ENCODE measurements at places on chromosomes 16 and 17. TPM values are rescaled to one million over a fixed set of nuclear protein-coding genes. Genes with fewer than 3 reads are reported as not detected.

- no peak for DNase-seq
Observed at GRCh38 chr17:81020767-81021497, 14.0 kb upstream of the BAIAP2 start.

- no peak for DNase-seq
Observed at GRCh38 chr17:19501219-19501618, 32.4 kb upstream of the SLC47A1 start.

DNA sequence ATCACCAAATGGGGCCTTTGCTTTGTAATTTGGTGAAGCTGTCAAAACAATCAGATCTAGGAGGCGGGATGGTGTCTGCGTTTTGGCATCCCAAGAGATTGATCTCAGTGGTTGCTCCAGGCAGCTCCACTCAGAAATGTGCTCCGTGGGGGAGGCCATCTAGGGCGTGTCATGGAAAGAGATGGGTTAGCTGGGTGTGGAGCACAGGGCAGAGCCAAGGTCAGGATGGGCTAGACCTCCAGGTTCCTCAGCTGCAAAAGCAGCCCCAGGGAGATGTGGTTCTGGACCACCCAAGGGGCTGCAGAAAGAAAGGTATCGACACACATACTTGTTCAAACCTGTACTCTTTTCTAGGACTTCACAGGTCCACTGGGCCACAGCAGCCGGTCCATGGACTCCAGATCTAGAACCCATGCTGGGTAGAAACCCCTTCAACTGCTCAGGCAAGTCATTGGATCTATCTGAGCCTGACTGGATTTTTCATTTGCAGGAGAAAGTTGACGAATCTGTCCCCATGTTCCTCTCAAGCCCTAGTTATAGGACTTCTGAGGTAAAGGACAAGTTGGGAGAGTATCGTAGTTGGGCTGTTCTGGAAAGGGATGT lies 270.2 kb upstream of the RPL38 start:
- no peak for DNase-seq

DNA sequence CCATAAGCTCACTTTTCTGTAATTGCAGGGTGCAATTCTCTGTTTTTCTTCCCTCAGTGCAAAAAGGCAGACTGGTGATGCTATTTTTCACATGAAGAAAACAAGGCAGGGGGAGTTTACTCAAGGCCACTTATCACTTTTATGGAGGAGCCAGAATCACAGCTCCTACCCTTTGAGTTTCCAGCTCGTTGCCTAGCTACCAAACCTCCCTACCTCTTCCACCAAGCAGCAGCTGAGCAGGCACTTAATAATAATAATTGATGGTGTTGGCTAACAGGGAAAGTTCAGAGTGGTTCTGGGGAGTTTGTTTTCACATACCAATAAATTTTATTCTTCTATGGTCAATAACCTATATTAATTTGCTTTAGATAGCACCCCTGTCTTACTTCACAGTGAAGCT lies 31.9 kb upstream of the MPHOSPH6 start:
- peak; percentile 73 for DNase-seq

DNA sequence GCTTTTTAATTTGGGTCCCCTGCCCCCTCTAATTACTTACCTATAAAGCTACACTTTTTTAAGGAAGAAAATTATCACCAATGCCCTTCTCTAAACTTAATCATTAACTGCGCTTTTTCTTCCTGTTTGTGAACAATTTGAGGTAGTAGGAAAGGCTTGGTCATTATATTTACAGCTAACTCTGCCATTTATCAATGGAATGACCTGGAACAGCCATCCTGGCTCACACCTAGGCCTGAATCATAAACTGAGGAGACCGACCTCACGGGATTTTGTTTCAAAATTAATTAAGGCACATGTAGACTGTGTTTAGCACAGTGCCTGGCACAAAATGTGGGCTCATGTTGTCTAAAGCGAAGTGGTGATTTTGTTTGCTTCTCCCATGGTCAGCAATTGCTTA lies 15.4 kb upstream of the DYNLRB2 start:
- DNase-seq = no peak

GRCh38 chr16:58459344-58460218 lies 40.4 kb upstream of the NDRG4 start:
- DNase-seq = no peak

DNA sequence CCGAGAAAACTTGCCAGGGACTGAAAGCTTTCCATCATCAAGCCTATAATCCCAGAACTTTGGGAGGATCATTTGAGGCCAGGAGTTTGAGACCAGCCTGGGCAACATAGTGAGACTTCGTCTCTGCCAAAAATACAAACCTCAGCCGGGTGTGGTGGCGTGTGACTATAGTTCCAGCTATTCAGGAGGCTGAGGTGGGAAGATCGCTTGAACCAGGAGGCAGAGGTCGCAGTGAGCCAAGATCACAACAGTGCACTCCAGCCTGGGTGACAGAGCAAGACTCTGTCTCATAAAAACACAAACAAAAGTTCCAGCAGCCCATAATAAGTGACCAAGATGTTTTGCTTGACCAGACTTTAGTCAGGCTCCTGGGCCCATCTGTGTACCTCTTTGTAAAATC lies 1.9 kb downstream of the MEAK7 start:
- no peak for DNase-seq

DNA sequence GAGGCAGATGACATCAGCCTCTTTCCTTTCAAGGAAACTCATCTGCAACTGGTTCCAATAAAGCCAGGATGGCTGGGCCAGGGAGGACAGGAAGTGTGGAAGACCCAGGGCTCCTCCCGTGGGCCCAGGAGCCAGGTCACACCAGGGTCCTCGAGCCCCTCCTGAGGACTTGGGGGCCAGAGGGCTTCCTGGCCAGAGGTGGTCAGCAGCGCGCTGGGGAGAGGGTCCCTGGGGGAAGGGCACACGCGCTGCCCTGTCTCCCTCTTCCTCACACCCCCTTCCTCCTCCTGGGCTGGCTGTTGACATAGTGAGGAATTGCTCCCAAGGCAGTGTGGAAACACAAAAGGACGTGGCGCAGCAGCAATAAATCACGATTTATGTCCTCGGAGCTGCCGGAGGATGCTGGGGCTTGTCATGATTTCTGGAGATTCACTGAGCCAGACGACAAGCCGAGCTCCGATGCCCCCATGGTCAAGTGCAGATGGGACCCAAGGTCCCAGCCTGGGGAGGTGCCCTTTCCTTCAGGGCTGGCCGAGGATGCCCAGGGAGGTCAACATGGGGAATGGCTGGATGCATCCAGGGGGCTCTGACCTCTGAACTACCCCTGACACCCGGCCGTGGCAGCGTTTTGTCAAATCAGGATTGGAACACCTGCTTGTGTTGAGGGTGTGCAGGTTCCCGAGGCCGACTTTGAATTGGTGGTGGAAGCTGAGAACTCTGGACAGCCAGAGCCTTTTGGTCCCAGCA lies 152.6 kb downstream of the IRF8 start:
- DNase-seq = peak; percentile 92

- no peak for DNase-seq
Observed at GRCh38 chr17:19014628-19015215, 10.2 kb upstream of the FAM83G start.

GRCh38 chr17:49498029-49498615 lies 3.0 kb downstream of the NGFR start:
- DNase-seq = no peak

DNA sequence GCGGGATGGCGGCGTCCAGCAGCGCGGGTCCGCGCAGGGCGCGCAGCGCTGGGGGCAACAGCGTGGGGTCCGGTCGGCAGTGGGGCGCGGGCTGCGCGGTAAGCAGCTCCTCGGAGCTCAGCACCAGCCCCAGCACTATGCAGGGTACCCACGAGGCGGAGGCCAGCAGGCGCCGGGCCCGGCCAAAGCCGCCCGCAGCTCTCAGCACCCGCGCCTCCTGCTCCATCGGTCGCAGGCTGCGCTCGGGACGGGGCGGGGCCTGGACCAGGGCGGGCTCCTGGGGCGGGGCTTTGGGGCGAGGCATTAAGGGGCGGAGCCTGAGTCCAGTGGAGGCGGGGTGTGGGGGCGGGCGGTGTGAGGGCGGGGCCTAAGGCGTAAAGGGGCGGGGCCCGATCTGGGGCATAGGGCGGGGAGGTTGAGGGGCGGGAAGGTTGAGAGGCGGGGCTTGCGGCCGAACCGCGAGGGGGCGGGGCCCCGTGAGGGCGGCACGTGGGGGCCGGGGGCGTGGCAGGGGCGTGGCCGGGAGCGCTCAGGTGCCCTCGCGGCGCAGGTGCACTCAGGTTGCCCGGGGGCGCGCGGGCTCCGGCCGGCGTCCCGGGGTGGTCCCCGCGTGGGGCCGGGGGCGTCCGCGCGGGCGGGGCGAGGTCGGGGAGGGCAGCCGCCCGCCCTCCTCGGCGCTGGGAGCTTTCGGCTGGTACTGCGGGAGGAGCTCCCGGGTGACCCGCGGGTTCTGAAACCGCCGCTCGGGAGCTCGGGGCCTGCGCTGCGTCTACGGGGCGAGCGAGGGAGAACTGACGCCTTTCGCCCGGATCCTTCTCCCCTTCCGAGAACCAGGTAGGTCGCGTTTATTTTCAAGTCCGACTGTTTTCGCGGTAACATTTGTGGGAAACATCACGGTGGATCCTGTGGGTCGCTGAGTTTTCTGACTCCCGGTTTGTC lies 1.4 kb upstream of the SLC22A31 start:
- peak; percentile 85 for DNase-seq

DNA sequence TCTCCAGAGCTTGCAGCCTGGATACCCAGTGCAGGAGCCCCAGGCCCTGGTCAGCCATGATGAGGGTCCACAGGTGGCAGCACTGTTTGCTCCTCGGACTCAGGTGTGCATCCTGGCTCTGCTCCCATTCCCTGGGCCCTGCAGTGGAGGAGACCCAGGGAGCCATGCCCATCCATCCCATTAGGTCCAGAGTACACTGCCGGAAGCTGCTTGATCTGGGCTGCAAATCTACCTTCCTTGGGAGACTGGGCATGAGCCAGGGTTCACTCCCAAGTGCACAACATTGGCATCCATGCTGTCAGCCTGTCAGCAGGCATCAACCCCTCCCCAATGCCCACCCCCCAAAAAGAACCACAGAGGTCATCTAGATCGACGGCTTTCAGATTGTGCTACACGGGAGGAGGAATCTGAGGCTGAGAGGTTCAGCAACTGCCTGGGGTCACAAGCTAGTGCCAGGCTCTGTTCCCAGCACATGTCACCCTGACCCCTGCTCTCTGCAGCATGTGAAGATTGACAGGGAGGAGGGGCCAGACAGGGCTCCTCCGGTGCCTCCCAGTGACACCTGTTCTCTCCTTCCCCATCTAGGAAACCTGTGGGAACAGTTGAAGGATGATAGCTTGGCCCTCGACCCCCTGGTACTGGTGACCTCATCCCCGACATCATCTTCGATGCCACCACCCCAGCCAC lies 15.7 kb downstream of the UNC119 start:
- no peak for DNase-seq

DNA sequence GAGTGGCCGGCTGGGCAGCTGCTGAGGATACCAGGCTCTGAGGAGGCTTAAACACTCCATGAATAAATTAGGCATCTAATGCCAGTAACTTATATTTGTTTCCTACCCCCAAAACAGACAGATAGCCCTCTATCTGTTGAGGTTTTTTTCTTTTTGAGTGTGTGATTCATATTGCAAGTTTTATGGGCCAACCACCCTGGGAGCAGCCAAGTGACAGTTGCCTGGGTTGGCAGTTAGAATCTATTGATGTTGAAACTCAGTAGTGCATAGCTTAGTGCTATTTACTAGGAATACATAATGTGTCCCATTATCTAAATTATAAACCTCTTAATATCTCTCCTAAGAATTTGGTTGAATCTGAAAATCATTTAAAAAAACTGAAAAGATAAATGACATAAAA lies 397.4 kb downstream of the CA10 start:
- DNase-seq = no peak

GRCh38 chr16:90022209-90023077 lies 3.2 kb upstream of the DBNDD1 start:
- DNase-seq = peak; percentile 96

DNA sequence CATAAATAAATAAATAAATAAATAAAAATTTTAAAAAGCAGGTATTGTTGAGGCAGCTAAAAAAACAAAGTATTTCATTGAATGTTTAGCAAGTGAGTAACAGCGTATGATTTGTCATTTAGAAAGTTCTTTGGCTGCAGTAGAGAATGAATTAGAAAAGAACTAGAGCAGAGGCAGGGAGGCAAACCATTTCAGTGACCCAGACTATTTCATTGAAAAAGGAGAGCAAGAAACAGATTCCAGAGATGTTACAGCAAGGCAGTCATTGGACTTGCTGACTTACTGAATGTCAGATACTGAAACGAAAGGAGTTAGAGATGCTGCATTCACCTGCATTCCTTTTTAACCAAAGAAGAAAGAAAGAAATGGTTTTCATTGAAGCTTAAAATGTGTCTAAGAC lies 105.5 kb upstream of the HLF start:
- DNase-seq = no peak

DNA sequence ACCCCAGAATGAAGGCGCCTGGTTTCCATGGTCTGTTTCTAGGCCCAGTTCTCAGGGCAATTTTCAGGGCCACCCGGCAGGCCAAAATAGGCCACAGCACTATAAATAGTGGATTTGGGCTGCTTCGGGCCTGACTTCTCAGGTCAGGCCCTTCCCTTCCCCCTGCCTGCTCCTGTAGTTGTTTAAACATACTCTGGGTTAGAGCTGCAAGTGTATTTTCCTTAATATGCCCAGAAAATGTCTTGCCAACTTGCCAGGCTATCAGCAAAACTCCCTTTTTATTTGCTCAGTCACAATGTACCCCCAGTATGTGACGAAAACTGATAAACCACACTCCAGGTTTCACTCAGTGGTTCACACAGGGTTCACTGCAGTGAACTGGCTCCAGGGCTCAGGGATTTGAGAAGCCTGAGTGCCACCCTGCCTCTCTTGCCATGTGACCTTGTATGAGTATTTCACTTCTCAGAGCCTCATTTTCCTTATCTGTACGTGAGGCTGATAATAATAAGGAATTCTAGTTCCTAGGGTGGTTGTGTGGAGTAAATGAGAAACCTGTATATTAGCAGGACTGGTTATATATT lies 76.5 kb downstream of the GPRC5B start:
- DNase-seq = peak; percentile 73

DNA sequence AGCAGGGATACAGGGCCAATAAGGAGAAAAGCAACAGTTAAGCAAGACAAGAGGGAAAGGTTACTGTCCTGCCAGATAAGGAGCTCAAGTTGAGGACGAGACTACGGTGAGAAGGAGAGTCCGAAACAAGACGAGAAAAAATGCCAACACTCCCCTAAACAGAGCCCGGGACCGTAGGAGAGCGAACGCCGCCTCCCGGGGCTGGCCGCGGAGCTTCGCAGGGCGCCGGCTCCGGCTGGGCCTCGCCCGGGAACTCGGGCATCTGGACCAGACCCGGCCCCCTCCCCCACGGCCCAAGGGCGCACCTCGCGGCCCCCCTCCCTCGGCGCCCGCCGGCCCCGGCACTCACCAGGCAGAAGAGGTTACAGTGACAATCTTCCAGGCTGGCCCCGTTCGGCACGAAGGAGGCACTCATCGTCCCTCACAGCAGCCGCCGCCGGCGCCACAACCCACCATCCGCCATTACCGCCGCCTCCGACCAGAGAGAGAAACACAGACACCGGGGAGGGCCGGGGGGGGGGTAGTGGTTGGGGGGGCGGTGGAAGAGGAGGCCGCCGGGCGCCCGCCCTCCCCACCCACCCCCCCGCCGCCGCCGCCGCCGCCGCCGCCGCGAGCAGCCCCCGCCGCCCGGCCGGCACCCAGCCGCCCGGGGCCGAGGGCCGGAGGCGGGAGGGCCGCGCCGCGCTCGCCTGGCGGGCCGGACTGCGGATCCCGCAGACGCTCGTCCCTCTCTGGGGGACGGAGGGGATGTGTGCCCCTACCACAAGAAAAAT lies at the start of gene MED13:
Gene MED13 (minus strand): TSS at position 488 of the 773 bp plus-strand sequence. CDS start 73 bp downstream, at position 415.
- peak; percentile 51 for DNase-seq

The CIAO2B gene
- 284 TPM for polyA plus RNA-seq

The ELMO3 gene
- 33.1 TPM for polyA plus RNA-seq

The KRTAP4-3 gene
- not detected for polyA plus RNA-seq

The CLEC18A gene
- 87.7 TPM for polyA plus RNA-seq

The SCGB1C2 gene
- polyA plus RNA-seq = not detected

The TEKT1 gene
- not detected for polyA plus RNA-seq

The VWA3A gene
- polyA plus RNA-seq = 0.13 TPM

The TNFRSF17 gene
- not detected for polyA plus RNA-seq

The MMP2 gene
- polyA plus RNA-seq = 44.3 TPM

The IGFALS gene
- polyA plus RNA-seq = 2.9 TPM

Data from kidney (tissue), 22 donors.